ENCODE measurements at places on chromosomes 2 and 18.

- no peak for DNase-seq
Observed at GRCh38 chr2:54572636-54573536, 116.8 kb downstream of the SPTBN1 start.

- no peak for DNase-seq
Observed at GRCh38 chr2:101161658-101162057, 10.5 kb upstream of the TBC1D8 start.

DNA sequence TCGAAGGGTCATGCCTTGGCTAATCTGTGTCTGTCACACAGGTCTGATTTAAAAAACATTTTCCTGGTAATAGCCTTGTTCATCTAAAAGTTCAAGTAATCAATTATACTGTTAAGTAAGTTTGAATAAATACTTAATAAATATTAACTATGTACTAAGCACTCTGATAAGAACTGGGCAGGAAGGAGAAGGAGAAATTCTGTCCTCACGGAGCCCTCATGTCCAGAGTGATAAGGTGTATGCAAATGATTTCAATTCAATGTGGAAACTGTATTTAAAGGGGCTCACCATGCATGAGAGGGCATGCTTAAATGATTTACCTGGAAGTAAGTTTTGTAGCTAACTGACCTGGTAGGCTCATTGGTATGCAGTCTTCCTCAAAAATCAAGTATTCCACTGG is 94.0 kb upstream of the LYPD6 start:
- DNase-seq: no peak

DNA sequence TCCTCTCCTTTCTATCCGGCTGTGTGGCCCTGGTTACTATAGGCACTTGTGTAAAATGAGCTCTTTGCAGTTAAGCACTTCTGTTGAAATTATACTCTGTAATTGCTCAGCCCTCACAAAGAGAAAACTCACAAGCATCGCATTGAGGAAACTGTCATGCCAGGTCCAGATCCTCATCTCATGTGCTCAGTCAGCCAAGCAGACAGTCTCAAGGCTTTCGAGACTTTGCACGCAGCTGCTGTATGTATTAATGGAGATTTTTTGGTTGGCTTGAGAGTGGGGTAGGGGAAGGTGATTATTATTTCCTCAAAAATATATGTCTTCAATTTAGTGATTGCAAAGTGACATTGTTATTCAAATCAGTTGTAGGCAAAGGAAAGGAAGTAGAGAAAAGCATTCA is 33.0 kb upstream of the PHLPP1 start:
- DNase-seq: no peak

GRCh38 chr18:7417727-7418126 is 149.4 kb upstream of the PTPRM start:
- no peak for DNase-seq

DNA sequence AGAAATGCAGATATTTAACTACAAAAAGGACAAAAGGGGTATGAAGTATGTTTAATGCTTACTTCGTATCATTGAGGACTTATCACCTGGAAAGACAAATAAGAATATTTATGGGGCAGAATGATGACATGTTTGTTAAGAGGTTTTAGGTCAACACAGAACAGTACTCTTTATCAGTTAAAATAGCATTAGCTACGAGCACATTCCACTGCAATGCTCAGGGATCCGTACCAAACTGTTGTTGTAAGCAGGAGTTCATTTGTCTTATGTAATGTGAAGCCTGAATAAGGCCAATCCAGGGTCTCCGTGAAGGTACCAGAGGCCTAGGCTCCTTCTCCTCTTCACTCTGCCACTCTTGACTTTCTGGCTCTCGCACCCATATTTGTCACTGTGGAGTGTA is 465.7 kb upstream of the NRP2 start:
- no peak for DNase-seq

DNA sequence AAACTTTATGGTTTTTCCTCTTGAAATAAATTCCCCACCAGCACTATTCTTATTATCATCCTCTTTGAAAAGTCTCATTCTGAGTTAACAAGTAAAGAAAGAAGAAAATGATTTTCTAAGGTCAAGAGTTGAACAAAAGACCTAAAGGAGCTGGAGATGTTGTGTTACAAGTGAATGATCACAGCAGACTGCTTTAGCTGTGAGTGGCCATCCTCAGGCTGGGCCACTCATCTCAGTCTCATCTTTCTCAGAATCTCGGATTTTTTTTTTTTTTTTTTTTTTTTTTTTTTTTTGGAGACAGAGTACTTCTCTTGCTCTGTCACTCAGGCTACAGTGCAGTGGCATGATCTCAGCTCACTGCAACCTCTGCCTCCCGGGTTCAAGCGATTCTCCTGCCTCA is 133.3 kb downstream of the CDH2 start:
- DNase-seq: no peak

GRCh38 chr18:24009651-24010333 is 4.8 kb upstream of the TTC39C start:
- no peak for DNase-seq

DNA sequence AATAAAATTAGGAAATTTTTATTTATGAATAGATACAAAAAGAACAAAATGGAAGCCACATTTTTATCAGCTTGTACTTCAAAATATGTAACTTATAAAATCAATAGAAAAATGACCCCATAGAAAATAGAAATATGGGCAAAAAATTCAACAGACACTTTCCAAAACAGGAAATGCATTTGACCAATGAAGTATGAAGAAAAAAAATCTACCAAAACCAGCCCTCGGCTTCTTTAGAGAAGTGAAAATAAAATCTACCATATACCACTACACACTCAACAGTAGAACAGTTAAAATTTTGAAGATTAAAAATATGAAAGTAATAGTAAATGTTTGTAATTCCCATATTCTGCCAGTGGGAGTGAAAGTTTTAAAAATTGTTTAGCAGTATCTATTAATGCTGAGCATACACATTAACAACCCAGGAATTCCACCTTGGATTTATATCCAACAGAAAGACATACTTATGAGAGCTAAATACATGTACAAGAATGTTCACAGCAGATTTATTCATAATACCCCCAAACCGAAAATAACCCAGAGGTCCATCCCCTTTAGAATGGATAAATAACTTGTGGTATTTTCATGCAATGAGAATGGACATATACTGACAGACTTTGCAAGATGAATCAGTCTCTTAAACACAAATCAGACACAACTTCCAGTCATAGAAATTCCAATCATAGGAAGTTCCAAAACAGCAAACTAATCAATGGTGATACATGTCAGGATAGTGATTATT is 318.0 kb downstream of the FIGN start:
- no peak for DNase-seq

- DNase-seq: no peak
Observed at GRCh38 chr2:176636401-176636800, 367.2 kb downstream of the MTX2 start.

GRCh38 chr2:30584116-30584515 is 137.1 kb downstream of the LCLAT1 start:
- DNase-seq: no peak

- DNase-seq: no peak
Observed at GRCh38 chr2:29520001-29520400, 401.4 kb downstream of the ALK start.

- no peak for DNase-seq
Observed at GRCh38 chr2:6556755-6557154, 309.0 kb downstream of the CMPK2 start.

DNA sequence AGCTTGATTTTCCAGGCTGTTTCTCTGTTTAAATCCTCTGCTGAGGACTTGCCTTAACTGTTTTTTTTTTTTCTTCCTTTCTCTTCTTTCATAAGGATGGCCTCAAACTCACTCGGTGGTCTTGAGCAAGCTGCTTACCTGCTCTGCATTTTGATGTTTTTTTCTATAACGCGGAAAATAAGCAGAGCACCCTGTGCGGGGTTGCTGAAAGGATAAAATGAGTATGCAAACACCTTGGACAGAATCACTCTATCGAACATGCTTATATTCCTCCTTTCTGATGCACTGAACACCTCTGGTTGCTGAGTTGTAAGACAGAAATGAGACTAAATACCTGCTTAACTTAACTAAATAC is 41.1 kb upstream of the DSC1 start:
- DNase-seq: no peak

DNA sequence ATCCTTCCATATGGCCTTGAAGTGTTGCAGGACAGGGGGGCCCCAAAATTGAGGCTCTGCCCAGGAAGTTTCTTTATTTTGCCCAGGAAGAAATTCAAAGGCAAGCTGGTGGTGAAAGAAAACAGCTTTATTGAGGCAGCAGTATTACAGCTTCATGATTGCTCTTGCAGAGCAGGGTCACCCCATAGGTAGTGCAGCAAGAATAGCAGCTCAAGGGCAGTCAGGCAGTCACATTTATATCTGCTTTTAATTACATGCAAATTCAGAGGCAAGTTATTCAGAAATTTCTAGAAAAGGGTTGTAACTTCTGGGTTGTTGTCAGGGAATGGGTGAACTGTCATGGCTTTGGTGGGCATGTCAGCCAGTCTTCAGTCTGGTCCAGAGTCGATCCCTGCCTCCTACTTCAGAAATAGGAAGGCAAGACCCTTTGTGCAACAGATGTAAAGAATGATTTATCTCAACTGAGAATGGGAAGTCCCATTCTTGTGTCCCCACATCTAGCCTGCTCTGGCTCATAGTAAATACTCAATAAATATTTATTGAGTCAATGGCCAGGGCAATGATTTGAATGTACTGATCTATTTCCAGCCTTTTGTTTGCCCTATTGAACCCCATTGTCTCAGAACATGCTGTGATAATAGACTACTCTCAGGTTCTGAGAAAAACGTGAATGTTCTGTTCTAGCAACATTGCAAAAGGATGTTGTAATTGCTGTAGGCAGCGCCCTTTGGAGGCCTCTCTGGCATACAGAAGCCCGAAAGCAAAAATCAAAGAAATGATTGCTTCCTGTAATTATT is 129.8 kb downstream of the MYO3B start:
- DNase-seq: no peak

GRCh38 chr2:16058256-16058655 is 117.9 kb downstream of the MYCN start:
- no peak for DNase-seq

DNA sequence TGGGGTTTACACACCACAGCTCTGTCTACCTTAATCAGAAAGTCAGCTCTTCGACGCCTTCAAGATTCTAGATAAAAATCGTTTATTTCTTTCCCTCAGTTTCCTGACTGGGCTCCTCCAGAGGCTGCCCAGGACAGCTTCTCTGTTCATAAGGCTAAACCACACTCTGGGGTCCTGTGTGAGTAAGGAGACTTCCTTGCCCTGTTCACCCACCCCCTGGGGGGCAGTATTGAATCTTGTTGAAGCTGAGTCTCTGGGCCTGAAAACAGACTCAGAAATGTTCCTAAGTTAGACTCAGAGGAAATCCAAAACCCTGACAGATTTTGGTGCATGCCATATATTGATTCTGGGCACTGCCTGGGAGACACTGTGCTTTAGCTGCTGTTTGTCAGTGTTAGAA is 43.0 kb downstream of the G6PC2 start:
- DNase-seq: no peak

DNA sequence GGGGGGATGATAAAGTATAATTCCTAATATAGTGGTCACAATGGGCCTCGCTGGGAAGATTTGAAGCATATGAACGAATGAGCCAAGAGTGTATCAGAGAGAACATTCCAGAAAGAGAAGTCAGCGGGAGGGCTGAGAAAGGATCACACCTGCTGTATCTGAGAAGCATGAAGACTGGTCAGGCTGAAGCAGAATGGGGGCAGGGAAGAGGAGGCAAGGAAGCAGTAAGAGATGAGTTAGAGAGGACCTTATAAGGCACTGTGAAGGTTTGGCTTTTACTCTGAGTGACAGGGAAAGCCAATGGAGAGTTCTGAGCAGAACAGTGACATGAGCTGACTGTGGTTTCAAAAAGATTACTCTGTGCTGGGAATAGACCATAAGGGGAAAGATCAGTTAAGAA is 73.5 kb downstream of the CHN1 start:
- DNase-seq: peak; percentile 10

- DNase-seq: no peak
Observed at GRCh38 chr2:130288467-130289403, 54.0 kb upstream of the IMP4 start.

Data from AG08396 (cell line).